NCI-H187 treated with DMSO at 0.1 percent for 48 hours (cell line): ENCODE measurements at places on chromosomes 12 and 14.

DNA sequence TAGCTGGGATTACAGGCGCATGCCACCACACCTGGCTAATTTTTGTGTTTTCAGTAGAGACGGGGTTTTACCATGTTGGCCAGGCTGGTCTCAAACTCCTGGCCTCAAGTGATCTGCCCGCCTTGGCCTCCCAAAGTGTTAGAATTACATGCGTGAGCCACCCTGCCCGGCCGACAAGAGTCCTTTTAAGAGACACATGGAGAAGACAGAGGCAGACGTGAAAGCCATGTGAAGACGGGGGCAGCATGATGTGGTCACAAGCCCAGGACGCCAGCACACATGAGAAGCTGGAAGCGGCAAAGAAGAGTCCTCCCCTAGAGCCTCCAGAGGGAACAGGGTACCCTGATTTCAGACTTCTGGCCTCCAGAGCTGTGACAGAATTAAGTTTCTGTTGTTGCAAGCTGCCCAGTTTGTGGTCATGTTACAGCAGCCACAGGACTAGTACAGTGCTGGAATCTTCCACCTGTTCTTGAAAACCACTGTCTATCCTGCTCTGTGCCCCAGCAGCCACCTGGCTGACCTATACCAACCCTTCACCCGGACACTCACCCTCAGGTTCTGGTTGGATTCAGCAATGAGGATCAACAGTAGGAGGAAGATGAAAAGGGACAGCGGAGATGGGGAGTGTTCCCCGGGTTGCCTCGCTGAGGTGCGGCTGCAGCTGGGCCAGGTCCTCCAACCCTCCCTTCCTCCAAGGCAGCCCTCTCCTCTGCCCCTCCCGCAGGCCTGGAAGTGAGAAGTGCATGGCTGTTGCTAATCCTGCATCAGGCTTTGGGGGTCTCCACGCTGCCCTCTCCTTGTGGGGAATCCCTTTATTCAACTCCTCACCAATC lies 16.9 kb downstream of the VPS37B start:
- no peak for DNase-seq

- no peak for DNase-seq
These were observed 40.1 kb upstream of the MTERF2 start for GRCh38 chr12:107026806-107027635.

DNA sequence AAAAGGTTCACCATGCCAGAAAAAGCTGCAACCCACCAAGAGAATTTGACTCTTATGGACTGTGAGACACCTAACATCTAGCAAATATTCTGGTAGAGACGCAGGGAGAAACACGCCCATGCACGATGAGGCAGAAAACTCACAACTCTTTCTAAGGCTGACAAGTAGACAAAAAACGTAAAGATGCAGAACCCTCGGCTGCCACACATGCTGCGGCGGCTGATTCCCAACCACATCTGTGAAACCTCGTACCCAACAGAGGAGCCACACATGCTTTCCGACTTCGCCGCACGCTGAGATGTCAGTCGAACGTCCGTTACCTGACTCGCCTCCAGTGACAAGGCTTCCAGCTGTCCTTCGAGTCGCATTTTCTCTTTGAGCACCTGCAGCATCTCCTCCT lies 21.8 kb downstream of the GOLGA3 start:
- DNase-seq, result no peak

GRCh38 chr12:78156751-78157150 lies 326.1 kb downstream of the NAV3 start:
- DNase-seq, result no peak

- no peak for DNase-seq
These were observed 7.0 kb upstream of the SERPINA1 start for GRCh38 chr14:94395282-94395887.

DNA sequence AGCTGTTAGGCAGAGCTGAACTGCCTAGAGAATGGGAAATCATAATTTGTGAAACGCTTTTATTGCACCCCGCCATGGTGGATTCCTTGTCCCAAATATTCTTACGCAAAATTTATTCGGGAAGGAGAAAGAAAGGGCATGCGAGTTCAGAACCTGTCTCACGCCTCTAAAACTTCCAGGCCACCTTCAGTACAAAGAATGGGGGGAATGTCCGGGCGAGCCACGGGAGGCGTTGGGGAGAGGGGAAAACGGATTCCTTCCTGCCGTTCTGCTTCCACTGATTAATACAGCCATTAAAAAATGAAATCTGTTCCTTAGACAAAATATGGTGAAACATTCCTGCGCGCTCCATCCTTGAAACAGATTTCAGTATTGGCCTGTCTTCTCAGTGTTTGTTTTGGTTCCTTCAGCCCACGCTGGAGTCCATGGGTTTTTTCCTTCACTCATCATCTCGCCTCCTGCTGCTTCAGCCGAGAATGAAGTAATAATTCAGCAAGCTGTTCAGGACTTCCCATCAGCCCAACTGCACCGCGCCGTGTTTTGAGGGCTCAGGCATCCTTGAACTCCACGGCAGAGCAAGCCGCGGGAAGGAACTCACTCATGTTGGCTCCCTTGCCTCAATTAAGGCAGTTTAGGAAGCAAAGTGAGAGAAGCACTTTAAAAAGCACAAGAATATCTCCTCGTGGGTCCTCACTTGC lies 47.7 kb upstream of the CDKN3 start:
- DNase-seq, result no peak

DNA sequence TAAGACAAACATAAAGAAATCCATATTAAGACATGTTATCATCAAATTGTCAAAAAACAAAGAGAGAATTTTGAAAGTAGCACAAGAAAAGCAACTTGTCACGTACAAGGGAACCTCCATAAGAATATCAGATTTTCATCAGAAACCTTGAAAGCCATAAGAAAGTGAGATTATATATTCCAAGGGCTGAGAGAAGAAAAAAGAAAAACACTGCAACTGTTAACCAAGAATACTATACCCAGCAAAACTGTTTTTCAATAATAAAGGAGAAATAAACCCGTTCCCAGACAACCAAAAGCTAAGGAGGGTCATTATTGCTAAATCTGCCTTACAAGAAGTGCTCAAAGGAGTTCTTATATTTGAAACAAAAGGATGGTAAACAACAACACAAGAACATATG lies 94.7 kb upstream of the TSPAN8 start:
- DNase-seq, result no peak

GRCh38 chr14:78848234-78848820 lies 678.2 kb downstream of the NRXN3 start:
- DNase-seq, result no peak

GRCh38 chr14:90743425-90743824 lies 72.8 kb downstream of the TTC7B start:
- no peak for DNase-seq

DNA sequence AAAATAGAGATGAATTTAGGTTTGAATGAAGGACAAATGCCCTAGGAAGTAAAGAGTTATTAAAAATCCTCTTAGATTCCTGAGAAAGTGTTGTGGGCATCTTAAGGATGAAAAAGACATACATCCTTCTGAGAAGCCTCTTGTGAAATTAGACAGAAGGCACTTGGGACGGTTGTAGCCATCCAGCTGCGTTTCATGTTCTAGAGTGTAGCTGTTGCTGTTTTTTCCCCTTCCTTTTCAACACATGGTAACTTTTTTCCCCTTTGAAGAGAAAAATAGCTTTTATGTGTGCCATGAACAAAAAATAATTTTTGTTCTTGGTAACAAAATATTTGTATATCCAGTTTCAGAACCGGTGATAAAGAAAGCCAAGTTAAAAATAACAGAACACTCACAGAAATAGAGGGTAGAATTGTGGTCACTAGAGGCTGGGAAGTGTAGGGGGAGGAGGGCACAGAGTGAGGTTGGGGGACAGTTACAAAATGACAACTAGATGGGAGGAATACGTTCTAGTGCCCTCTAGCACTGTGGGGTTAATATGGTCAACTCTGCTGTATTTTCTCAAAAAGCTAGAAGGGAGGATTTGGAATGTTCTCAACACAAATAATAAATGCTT lies 58.4 kb downstream of the PTHLH start:
- no peak for DNase-seq

DNA sequence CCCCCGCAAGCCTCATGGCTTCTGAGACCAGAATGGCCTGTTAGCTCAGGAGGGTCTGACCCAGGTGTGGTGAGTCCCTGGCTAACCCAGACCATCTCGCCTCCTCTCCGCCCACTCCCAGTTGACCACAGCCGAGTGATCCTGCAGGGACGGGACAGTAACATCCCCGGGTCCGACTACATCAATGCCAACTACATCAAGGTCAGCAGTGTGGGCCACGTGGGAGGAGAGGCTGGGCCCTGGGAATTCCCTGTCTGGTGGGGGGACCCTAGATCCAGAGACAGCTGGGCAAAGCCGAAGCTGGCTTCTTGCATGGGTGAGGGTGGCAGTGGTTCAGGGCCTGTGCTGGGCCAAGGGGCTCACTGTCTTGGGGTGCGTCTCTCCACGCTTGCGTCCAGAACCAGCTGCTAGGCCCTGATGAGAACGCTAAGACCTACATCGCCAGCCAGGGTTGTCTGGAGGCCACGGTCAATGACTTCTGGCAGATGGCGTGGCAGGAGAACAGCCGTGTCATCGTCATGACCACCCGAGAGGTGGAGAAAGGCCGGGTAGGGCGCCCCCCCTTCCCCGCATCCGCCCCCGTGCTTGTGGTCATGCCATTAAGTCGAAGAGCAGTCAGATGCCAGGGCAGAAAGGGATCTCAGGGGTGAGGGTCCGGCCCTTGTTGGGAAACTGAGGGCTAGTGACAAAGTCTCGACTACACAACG lies 5.0 kb downstream of the PTPN6 start:
- no peak for DNase-seq

GRCh38 chr12:27769142-27769673 lies 10.8 kb upstream of the KLHL42 start:
- no peak for DNase-seq

DNA sequence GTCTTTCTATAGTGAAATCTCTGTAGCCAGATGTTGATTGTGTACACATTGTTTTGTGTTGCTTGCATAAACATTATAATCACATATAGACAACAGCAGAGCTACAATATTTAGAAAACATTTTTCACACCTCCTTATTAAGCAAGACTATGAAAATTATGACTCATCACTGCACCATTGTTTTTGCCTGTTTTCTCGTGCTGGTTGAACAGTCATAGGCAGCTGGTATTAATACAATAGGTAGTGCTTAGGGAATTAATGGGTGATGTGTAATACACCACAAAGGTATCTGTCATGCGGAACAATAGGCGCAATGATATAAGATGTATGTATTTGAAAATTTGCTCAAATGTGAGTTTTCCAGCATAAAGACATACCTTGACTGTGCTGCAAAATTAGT lies 449.3 kb downstream of the FOXG1 start:
- DNase-seq, result no peak

GRCh38 chr14:79186523-79186922 lies 1016.4 kb downstream of the NRXN3 start:
- DNase-seq, result no peak

- DNase-seq, result peak; percentile 12
These were observed 164.5 kb downstream of the SLC38A4 start for GRCh38 chr12:46661110-46661845.

- no peak for DNase-seq
These were observed 154.3 kb downstream of the HELB start for GRCh38 chr12:66456612-66457011.

DNA sequence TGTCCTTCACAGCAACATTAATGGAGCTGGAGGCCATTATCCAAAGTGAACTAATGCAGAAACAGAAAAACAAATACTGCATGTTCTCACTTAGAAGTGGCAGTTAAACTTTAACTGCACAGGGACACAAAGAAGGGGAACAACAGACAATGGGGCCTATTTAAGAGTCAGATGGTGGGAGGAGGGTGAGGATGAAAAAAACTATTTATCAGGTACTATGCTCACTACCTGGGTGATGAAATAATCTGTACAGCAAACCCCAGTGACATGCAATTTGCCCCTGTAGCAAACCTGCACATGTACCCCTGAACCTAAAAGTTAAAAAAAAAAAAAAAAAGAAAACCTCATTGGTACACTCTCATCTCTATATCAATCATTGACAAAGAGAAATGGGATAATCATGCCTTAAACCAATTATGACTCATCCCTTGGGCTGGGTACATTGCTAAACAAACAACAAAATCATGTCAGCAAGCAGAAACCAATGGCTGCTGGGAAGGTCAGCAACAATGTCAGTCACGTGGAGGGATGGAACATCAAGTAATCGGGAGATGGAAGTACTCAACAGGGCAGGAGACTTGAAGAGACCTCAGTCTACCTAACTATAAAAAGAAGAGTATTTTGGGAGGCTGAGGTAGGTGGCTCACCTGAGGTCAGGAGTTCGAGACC lies 479.2 kb downstream of the RMST start:
- no peak for DNase-seq

GRCh38 chr12:113208041-113208934 lies 13.0 kb upstream of the TPCN1 start:
- no peak for DNase-seq

- DNase-seq, result peak; percentile 88
These were observed 932.3 kb downstream of the DIO2 start for GRCh38 chr14:79278798-79279644.

DNA sequence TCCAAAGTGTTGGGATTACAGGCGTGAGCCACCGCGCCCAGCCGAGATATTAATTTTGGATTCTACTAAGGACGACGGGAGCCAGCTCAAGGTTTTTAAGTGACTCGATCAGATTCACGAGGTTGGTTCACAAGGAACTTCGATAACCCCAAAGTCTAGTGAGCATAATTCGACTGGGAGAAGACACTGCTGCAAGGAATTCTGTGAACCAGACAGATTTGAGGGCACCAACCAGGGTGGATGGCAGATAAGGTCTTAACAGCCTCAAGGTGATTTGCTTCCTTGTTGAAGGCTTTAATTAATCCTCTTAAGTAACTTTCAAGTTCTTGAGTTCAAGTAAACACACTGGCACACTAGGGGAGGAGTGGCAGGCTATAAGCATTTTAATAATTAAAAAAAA lies 1.1 kb upstream of the KLHDC2 start:
- DNase-seq, result no peak

DNA sequence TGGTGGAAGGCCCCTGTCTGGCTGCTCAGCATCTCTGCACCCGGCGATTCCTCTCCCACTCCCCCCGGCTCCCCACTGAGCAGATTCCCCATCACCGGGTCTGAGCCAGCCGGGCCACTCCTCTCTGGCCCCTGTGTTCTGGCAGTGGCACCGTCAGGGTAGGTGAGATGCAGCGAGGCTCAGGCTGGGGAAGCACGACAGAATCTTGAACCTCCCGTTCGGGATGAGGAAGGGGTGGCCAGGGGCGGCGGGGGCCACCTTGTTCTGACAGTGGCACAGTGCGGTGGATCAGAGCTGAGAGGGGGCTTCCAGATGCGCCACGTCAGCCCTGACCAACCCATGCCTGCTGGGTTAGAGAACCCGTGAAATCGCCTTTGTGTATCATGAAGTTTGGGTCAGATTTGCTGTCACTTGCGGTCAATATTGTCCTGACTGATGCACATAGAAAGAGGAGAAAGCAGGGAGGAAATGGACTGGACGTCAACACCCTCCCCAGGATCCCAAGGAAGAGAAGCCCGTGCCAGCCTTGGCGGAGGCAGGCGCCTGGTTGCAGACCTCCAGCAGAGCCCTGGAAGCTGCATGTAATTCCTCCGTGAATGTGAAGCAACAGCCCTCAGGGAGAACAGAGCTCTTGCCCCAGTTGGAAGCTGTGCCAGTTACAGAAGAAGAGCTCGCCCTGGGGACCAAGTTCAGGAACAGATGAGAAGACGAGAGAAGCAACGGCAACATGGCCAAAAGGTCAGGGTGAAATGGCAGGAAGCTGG lies 137.1 kb upstream of the SFSWAP start:
- DNase-seq, result no peak
